ENCODE measurements at places on chromosomes 5 and 9.
A peak's percentile ranks its signal among the peaks of the same experiment; 100 is the strongest.

- no peak for DNase-seq
These were observed 584 bp upstream of the ARID3C start for GRCh38 chr9:34629491-34629808.

DNA sequence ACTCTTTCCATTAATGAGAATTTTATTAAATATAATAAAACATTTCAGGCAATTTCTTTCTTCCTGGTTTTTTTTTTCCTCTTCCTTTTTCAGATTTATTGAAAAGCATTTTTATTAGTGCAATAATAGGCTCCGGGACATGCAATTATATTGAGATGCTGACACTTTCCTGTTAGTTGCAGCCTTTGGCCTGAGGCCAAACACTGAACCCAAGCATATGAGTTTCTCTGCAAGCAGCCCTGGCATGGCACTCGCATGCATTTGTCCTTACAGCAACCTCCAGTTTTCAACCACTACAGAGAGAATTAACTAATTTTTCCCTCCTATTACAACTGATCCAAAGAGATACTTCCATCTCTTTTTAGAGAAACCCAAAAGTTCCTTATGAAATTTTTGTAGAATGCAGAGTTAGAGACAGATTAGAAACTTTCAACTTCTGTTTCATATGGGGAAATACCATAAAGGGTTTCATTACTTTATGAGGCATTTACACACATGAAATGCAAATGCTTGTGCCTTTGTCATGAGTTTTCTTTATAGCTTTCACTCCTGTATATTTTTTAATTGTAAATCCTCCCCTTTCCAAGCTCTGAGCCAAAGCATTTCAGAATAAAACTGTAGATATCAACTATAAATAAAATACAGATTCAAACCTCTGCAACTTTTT, 183.0 kb downstream of the CETN3 start:
- DNase-seq: peak; percentile 3

DNA sequence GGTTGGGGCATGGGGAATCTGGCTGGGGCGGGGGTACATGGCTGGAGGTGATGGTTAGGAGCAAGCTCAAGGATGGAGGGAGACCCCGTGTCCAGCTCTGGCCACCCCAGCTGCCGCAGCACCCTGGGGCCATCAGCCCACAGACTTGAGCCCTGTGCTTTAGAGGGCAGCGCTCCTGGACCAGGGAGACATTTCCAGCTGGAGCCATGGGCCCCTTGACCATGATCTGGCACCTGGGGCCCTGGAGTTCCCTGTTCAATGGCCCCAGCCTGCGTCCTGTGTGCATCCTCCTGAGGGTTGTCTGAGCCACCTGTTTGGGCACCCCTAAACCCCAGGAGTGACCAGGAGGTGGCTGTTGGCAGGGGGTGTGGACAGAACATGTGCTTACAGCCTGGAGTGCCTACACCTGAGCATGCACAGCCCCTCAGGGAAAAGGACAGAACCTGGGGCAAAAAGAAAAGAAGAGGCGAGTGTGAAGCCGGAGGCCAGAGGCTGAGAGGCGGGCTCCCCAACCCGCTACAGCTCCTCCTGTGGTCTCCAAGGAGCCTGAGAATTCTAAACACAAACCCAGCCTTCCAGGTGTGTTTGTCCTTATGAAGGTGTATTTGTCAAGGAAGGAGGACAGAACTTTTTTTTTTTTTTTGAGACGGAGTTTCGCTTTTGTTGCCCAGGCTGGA, 126.7 kb downstream of the C9orf50 start:
- no peak for DNase-seq

GRCh38 chr9:3508078-3508431, 17.7 kb downstream of the RFX3 start:
- DNase-seq: no peak

DNA sequence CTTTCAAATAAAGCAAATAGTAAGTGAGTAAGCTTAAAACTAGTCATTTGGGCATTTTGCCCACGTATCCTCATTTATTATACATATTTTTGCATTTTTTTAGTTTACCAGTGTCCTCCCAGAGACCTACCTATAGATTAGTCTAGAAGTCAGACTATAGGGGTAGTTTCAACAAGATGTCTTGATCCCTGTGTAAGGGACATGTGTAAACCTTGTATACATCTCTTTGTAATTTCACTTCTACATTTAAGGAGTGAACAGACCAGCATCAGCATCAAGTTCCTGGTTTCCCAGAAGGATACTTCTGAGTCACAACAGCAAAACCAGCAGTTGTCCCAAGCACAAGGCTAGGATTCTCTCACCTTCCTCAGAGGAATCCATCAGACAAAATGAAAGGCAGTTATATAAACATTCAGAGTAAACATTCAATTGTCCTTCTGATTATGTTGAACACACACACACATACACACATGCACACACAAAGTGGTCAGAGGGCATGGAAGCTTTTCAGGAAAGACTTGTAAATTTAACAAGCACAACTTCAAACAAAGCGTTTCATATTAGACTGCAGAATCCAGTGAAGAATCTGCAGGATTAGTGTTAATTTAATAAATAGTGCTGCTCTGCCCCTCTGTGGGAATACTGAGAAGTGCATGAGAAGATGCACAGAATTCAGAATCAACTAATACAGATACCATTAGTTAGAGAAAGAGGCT, 55.4 kb downstream of the HINT1 start:
- no peak for DNase-seq

DNA sequence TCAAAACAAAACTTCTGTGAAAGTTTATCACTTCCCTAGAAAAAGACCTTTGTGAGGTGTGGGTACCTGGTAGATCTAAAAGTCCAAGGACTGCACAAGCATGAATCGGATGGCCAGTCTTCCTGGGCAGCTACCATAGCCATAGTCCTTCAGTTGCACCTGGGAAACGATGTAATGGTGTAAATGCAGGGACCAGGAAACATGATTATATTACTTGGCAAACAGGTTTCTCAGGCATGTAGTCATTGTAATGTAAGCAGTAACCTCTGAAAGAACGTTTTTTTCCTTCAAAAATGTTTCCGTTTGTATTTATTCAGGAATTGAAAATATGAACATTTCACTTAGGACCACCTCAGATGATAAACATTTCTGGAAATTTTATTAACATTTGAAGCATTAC, 433.4 kb downstream of the DTWD2 start:
- no peak for DNase-seq

GRCh38 chr5:72221541-72221940, 98.5 kb downstream of the MRPS27 start:
- DNase-seq: no peak

- DNase-seq: no peak
These were observed 84.4 kb upstream of the ITGA1 start for GRCh38 chr5:52703321-52703720.

DNA sequence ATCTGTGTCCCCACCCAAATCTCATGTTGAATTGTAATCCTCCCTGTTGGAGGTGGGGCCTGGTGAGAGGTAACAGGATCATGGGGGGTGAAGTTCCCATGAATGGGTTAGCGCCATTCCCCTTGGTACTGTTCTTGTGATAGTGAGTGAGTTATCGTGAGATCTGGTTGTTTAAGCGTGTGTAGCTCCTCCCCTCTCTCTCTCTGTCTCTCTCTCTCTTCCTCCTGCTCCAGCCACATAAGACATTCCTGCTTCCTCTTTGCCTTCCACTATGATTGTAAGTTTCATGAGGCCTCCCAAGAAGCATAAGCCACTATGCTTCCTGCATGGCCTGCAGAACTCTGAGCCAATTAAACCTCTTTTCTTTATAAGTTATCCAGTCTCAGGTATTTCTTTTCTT, 28.8 kb downstream of the C5orf15 start:
- DNase-seq: no peak

- peak; percentile 30 for DNase-seq
These were observed 28.4 kb upstream of the GPR150 start for GRCh38 chr5:95591490-95591901.

DNA sequence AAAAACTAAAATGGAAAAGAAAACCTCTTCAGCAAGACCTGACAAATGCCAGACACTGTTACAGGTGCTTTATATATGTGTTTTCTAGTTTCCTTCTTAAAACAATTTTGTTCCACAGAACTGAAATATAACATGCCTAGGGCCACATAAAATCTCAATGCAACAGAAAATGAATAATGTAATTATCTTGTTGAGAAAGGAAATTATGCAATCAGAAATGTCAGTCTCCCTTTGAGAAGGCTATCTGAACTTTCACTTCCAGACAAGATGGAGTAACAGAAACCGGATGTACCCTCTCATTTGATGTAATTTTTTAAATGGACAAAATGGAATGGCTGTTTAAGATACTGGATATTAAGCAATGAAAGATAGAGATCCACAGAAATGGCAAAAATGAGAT, 79.2 kb downstream of the AGTPBP1 start:
- DNase-seq: no peak

- no peak for DNase-seq
These were observed 4.8 kb downstream of the NKD2 start for GRCh38 chr5:1013238-1013947.

GRCh38 chr5:146878476-146879172, at the start of gene PPP2R2B:
TSS of gene PPP2R2B (minus strand) at chr5:146878757.
- peak; percentile 11 for DNase-seq

- DNase-seq: no peak
These were observed 25.5 kb upstream of the B4GALT1 start for GRCh38 chr9:33192493-33193255.

GRCh38 chr5:135106610-135107471, 72.8 kb upstream of the PITX1 start:
- no peak for DNase-seq

DNA sequence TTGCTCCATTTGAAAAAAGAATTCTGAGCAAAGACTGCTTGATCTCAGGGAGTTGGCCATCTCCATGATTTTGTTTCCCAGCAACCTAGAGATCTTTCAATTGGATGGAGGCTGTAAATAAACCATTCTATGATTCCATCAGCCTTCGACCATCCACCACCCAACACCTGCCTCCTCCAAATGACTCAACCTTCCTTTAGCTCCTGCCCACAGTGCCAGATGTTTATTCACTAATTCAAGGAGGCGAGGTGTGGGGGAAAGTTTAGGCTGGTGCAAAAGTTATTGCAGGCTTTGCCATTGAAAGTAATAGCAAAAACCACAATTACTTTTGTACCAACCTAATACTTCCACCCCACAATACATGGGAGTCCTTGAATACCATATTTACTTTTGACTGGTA, 327.5 kb downstream of the CAAP1 start:
- no peak for DNase-seq

DNA sequence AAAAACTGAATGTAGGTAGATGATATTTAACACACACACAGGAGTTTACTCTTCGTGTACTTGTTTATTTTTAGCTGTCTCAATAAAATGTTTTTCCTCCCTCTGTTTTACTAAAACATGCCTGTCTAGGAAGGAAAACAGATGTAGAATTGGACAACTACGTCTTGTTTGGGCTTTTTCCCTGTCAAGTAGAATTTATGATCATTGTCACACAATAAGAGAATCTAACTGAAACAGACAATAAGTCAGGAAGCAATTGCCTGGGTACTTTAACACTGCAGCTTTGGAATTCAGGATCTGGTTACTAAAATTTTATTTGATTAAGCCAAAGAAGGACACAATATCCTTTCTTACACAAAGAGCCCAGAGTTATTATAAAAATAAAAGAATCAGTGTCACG, 164.2 kb downstream of the ZDHHC21 start:
- DNase-seq: no peak

DNA sequence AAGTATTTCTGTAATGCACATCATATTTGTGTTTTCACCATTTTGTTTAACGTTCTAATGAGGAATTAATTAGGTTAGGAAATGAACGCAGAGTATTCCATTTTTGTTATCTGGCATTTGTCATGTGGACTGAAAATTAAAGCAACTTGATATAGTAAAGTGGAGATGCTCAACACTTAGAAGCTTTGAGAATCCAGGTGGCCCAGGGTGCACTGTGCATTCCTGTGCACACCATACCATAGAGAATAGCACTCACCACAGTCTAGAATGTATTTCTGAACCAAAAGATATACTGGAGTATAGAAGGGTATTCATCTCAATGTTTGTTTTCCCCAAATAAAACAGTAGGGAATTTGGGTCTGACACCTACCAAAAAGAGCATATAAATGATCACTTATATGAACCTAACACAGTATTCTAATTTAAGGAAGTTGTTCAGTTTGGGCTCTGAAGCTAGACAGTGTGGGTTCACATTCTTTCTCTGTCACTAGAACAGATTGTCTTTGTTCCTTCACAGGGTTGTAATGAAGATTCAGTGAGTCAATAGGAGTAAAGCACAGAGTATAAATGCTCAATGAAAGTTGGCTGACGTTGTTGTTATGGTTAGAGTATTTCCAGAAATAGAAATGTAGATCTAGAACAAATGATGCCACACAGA, 125.6 kb upstream of the DMRT1 start:
- DNase-seq: no peak

DNA sequence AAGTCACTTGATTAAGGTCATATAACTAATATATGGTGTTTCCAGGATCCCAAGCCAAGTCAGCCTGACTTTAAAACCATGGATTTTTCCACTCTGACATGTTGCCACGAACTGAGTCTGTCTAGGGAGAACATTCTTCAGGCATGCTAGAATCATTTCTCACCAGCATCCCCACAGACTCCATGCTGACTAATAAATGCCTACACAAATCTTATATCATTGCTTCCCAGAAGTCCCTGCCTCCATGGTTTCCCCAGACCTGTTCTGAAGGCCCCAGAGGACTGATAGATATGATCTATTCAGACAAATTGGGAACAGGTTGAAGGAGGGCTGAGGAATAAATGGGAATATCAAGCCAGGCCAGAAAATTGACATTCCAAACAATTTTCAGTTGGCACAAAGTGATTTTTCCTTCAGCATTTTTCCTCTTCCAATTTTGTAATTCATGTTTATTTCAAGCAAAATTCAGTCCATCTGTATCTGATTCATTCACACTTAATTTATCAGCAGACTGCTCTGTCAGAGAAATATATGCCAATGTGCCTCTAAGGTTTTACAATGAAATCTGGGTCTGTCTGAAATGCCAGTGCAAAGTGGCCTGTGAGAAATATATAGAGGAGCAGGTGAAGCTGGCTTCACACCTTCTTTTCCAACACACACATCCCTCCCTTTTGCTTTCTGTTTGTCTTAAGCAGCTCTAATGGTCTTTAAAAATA, 413.6 kb upstream of the TNC start:
- DNase-seq: no peak

DNA sequence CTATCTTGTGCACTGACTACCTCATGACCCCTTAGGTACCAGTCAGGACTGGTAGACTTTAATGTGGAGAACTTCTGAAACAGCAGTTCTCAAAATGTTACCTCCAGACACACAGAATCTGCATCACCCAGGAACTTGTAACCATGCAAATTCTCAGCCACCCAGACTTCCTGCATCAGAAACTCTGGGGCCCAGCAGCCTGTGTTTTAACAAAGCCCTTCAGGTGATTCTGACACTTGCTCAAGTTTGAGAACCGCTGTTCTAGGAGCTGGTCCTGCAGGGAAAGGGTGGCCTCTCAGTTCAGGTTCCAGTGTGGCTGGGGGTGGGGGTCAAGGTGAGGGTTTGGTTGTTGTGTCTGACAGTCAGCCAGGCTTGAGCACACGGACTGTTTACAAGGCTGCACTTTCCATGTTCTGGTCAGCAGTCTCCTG, 28.4 kb downstream of the ZFP62 start:
- DNase-seq: peak; percentile 48

DNA sequence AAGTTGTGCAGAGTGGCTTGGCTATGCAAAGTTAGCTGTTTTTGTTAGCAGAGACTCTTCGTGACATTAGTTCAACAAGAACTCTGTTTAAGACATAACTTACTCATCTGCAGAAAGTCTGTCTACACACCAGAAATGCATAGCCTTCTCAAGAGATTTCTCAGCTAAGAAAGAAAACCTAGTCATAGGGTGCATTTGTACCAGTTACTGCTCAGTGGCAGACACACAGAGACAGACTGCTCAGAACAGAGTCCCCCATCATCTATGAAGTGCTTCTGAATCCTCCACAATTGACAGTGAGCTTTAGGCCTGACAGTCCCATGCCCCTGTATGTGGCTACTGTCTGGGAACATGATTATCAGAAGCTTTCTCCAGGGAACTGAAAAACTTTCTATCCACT, 56.1 kb upstream of the IFNK start:
- no peak for DNase-seq

Measured in GM06990 (cell line).